ENCODE measurements at places on chromosomes 3 and 15.
A peak's percentile ranks its signal among the peaks of the same experiment; 100 is the strongest.

DNA sequence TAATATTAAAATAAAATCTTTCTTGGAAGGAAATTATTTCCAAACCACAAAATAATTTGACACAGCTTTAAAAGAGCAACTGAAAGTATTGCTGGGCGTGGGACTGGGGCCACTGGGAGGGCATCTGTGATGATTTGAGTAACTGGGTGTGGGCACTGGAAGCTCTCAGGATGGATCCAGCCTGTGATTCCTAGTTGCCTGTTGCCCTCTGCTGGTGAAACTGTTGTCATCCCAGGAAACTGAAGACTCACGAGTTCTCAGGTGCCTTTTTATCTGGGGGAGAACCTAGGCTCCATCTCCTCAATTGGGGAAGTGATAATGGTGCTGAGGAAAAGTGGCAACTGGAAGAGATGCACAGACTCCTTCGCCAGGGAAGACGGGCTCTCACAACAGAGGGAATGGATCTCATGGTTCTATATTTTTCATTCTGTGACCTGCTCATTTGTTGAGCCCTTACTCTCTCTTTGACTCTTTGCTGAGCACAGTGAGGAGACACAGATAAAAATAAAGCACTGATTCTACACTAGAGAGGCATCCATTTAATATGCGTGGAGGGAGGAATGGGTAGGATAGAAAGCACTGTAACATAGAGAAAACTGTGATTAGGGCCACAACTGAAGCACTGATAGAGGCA, 61.6 kb downstream of the TPRG1 start:
- DNase-seq, result peak; percentile 47

- no peak for DNase-seq
Observed at GRCh38 chr3:31373681-31374080, 159.0 kb upstream of the STT3B start.

- no peak for DNase-seq
Observed at GRCh38 chr3:25239042-25239441, 189.0 kb upstream of the RARB start.

- no peak for DNase-seq
Observed at GRCh38 chr3:41328926-41329325, 129.6 kb downstream of the CTNNB1 start.

DNA sequence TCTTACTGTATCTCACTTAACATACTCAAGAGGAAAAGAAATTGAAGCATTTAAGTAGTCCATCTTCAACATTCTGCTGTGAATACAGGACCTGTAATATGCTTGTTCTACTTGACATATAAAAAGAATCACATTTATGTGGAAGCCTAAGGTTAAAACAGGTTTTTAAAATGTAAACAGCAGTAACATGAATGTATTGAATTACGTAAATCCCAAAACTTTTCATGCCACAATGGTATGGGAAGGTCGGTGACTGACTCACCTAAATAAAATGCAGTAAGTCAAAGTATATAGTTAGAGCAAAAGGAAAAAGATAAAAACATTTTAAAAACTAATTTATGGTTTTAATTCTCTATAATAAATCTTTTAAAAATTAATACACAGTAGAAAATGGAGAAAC, 115.7 kb upstream of the TJP1 start:
- no peak for DNase-seq

DNA sequence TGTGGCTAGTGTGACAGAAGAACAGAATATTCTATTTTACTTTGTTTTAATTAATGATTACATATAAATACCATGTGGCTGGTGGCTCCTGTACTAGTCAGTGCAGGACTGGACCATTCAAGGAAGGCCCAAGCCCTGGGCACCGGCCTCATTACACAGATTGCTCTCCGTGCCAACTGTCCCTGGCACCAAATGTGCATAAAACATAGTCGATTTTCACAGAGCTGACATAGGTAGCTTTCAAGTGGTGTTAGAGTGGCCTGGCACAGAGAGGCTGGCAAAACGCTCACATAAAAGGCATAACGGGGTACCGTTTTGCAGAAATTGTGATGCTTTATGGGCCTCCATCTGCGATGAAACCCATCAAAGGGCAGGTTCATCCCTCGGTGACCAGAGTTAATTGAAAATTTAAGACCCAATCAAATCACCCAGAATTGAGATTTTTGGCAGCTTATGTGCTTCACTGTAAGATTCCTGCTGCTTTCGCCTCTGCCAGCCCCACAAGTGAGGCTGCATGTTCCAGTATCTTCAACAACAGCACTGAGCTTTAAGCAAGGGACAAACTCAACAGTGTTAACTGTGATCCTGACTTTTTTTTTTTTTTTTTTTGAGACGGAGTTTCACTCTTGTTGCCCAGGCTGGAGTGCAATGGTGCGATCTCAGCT, 25.9 kb downstream of the RFTN1 start:
- DNase-seq, result no peak

DNA sequence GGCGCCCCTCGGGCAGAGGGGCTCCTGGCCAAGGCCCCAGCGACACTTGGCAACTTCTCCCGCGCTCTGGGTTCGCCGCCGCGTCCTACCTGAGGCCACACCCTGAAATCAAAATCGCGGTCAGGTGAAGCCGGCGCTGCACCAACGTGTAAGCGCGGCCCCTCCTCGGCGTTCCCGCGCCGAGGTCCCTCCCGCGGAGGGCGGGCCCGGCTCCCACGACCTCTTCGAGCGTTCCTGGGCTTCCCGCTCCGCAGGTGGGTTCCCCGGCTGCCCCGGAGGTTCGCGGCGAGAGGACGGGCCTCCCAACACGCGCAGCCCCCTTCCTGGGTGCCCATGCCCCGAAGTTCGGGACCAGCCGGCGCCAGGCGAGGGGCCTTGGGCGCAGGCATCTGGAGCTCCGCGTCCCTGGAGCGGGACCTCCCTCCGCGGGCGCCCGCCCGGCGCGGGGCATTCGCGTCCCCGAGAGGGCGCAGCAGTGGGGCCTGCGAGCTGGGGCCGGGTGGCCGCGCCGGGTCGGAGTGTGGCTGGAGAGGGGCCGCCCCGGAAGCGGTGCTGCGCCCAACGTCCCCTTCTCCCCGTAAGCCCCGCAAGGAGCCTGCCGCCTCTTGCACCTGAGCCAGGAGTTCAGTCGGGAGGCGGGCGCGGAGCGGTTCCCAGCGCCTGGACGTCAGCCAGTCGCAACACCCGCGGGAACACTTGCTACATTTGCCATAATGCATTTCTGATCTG, 13.7 kb downstream of the PAK6 start:
- DNase-seq, result no peak

- DNase-seq, result no peak
Observed at GRCh38 chr3:194369522-194370279, at the start of gene LRRC15. TSS of gene LRRC15 (minus strand) at chr3:194369743. CDS start at chr3:194361043, 8,700 bp downstream.

DNA sequence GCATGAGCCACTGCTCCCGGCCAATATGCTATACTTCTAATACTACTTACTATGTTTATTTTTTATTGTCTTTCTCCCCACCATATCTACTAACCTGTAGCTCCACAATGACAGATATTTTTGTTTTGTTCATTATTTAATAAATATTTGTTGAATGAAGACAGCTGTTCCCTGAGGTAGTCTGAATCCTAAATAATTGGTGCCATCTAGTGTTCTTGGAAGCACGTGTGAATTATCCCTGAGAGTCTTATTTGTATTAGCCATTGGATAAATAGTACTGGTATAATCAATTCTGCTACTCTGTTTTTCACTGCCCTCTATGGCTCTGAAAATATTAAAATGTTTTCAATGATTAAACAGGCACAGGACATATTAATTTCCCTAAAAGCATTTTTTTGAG, 5.6 kb upstream of the APPL1 start:
- peak; percentile 38 for DNase-seq

- no peak for DNase-seq
Observed at GRCh38 chr3:128385080-128385832, 81.4 kb downstream of the DNAJB8 start.

GRCh38 chr3:136883967-136884720, 22.1 kb downstream of the NCK1 start:
- DNase-seq, result no peak

DNA sequence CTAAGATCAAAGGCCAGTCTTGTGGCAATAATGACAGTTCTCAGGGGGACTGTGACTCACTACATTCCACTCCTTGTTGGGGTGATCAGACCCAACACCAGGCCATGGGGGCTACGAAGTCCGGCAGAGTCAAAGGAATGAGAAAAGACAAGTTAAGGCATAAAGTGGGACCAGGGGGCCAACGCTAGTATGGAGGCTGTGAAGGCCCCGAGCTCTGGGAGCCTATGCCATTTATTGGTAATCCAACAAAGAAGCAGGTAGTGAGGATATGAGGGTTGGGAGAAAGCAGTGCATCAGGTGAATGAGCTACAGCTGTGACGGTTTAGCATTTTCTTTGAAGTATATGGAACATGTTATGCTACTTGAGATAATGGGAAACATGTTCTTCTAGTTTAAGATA, 104.4 kb upstream of the C2CD4B start:
- no peak for DNase-seq

DNA sequence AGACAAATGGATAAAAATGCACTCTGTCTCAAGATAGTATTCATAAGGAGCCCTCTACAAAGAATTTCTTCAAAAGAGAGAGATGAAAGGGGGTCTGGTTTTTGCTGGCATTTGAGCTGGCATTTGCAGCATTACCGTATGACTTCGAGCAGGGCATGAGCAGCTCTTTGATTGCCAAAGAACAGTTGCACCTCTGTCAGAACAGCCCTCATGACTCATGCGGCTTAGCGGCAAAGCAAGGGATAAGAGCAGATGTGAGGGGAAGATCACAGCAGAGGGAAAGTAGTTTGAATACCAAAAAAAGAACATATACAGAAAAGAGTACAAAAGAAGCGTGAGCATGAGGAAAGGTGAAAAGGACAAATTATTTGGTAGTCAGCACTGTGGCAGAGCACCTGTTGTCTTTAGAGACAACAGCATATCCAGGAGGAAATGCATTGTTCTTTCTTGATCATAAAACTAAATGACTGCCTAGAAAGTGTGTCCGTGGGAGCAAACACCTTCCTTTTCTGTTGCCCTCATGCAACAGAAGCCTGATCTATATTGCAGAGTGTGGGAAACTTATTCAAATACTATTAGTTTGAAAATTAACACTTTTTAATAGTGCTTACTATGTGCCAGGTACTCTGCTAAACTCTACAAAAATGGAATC, 80.5 kb upstream of the SLC24A5 start:
- no peak for DNase-seq

GRCh38 chr15:51759557-51760070, 8.2 kb downstream of the TMOD2 start:
- DNase-seq, result peak; percentile 73

DNA sequence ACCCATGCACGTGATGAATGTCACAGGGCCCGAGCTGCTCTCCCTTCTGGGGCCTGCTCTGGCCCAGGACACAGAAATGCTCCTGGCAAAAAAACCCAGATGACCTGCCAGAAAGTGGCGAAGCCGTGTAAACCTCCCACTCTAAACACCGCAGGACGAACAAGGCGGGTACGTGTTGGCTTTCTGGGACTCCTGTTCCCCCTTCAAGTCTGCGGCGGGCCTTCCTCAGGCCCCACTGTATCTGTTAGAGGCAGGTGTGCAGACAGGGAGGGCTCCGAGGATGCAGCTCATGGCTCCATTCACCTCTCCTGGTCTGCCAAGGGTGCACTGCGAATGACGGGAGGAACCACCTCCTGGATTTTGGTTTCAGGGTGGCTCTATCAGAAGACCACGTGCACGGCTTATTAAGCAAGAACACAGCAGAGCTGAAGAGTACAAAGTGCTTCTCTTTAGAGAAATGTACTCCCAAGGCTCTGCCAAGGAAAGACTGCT, 173.8 kb downstream of the ADAMTS17 start:
- DNase-seq, result no peak

DNA sequence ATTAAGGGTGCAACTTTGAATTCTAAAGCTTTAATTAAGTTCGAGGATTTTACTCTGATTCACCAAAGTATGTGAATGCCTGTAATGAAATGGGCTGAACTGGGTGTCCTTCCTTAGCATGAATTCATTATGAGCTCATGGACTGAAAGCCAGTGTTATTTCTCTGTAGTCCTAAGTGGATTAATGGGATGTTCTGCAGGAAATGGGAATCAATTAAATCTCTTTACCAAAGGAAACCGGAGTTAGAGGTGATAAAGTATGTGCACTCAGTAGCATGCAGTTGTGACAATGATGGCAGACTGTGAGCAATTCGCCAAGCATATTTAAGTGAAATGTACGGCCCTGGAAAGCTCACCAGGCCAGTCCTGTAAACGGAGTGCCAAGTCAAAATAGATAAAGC, 138.7 kb downstream of the CHL1 start:
- DNase-seq, result no peak
